ENCODE measurements at places on chromosomes 6 and 20.

DNA sequence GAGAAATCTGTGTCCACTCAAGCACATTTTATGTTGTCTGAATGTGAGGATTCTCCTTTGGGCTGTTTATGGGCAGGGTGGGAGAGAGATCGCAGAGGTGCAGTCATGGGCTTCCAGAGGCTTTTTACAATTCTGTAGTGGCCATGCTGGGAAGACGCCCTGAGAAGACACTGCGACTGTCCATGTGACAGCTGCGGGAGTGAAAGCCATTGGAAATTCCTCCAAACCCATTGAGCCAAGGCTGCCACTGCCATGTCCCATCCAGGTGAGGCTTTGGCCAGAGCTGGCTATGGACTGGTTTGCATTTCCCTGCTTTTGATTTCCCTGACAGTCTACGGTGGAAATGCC, 216.9 kb upstream of the ECI2 start:
- no peak for DNase-seq

DNA sequence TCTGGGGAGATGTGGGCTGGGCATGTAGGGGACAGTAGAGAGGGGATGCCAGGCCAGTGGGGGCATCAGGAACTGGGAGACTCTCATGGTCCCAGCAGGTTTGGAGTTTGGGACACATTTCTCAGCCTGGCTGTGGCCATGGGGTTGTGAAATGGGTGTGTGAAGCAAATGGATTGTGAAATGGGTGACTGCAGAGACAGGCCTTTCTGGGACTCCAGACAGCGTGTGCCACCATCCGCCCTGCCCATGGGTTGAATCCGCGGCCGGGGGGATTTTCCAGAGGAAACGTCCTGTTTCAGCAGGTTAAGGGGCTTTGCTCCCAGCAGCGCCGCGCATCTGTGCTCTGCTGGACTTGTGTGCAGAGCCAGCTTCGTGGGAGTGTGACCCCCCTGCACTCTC, 3.7 kb upstream of the PMEPA1 start:
- DNase-seq, result no peak

- no peak for DNase-seq
Observed at GRCh38 chr20:46358346-46359058, 47.9 kb downstream of the ELMO2 start.

DNA sequence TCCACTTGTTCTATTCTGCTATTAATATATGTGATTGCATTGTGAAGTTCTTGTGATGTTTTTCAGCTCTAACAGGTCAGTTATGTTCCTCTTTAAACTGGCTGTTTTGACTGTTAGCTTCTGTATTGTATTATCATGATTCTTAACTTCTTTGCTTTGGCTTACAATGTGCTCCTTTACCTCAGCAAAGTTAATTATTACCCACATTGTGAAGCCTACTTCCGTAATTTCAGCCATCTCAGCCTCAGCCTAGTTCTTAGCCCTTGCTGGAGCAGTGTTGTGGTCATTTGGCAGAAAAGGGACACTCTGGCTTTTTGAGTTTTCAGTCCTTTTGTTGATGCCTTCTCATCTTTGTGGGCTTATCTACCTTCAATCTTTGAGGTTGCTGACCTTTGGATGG, 440.2 kb downstream of the TBC1D32 start:
- no peak for DNase-seq

- no peak for DNase-seq
Observed at GRCh38 chr20:2858591-2858990, 14.7 kb upstream of the PTPRA start.
